Nasal cavity respiratory epithelium epithelial cell of viscerocranial mucosa (primary cell): ENCODE measurements at places on chromosomes 3 and 15. TPM values are rescaled to one million over a fixed set of nuclear protein-coding genes. Genes with fewer than 3 reads are reported as not detected.

APBA2 gene
- total RNA-seq, result 5.1 and 9.0 TPM in 2 replicates

MAP1A gene
- under 0.01 and 1.9 TPM in 2 replicates for total RNA-seq

FAM107A gene
- not detected in 2 replicates for total RNA-seq

POU1F1 gene
- total RNA-seq, result not detected in 2 replicates

CD276 gene
- 16.4 and 71.6 TPM in 2 replicates for total RNA-seq

MORF4L1 gene
- 276 and 301 TPM in 2 replicates for total RNA-seq

SEMA3B gene
- 5.1 and 7.5 TPM in 2 replicates for total RNA-seq

TRPM1 gene
- under 0.01 and 0.68 TPM in 2 replicates for total RNA-seq

LMCD1 gene
- total RNA-seq, result 2.4 and 5.3 TPM in 2 replicates

CLRN1 gene
- total RNA-seq, result not detected in 2 replicates

AGBL1 gene
- total RNA-seq, result not detected in 2 replicates

HTR3E gene
- total RNA-seq, result not detected in 2 replicates

SLC28A1 gene
- not detected in 2 replicates for total RNA-seq

GALNT15 gene
- total RNA-seq, result 0.07 and 0.34 TPM in 2 replicates

MASP1 gene
- total RNA-seq, result under 0.01 and 0.21 TPM in 2 replicates

NR2E3 gene
- total RNA-seq, result 0.14 and 0.34 TPM in 2 replicates

KLHL40 gene
- not detected in 2 replicates for total RNA-seq

FBXL22 gene
- 0.28 and 0.34 TPM in 2 replicates for total RNA-seq

GRM2 gene
- under 0.01 TPM in 2 replicates for total RNA-seq

LTK gene
- under 0.01 TPM in 1 of 2 replicates, not detected in the other for total RNA-seq

CFAP100 gene
- not detected in 2 replicates for total RNA-seq

GOLGA8A gene
- total RNA-seq, result 12.0 and 21.2 TPM in 2 replicates

TGM5 gene
- 1.0 and 1.5 TPM in 2 replicates for total RNA-seq

AHSG gene
- total RNA-seq, result not detected in 2 replicates

GAP43 gene
- not detected in 2 replicates for total RNA-seq

PTH1R gene
- not detected in 2 replicates for total RNA-seq
